ENCODE measurements at places on chromosomes 2 and 18. TPM values are rescaled to one million over a fixed set of nuclear protein-coding genes. Genes with fewer than 3 reads are reported as not detected.

DNA sequence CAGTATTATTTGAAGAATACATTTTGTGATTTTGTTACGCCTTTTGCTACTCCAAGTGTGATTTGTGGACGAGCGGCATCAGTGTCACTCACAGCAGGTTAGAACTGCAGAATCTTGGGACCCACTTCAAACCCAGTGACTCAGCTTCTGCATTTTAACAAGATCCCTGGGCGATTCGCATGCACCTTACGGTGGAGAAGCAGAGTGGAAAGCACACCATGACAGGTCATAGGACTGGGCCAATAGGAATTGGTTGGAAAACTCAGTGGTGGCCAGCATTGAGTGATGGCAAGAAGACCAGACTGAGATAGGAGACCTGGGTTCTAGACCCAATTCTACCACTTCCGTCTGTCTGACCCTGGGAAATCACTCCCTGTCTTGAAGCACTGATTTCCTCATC lies 26.3 kb downstream of the CTLA4 start:
- no peak for DNase-seq

GRCh38 chr18:32324181-32324580 lies 134.3 kb downstream of the MEP1B start:
- DNase-seq = no peak

DNA sequence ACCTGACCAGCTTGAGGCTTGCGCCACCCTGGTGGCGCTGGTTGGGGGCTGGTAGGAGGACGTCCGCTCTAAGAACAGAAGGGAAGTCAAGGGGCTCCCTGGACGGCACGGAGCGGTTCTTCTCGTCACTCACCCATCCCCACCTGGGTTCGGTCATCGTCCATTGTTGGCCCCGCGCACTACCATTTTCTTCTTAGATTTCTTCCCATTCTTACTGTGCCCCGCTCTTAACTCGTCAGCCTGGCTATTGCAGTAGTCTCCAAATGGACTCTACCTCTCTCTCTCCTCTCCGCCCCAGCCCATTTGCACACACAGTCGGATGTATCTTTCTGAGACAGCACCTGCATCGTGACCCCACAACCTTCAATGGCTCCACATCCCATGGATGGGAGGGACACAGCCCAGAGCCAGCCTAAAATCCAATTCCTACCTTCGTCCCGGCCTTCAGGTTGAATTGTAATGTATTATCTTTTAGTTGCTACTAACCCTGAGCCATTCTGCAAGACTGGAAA lies 814 bp upstream of the RAB1A start:
- DNase-seq = no peak

The ARHGAP15 gene
- 4.3 TPM for polyA plus RNA-seq

The CNDP1 gene
- polyA plus RNA-seq = 0.78 TPM

Data from renal pelvis (tissue), 12 donors.